Glomerular endothelial cell (primary cell): ENCODE measurements at places on chromosomes 4 and X. TPM values are rescaled to one million over a fixed set of nuclear protein-coding genes. Genes with fewer than 3 reads are reported as not detected.

The H2BW2 gene
- not detected in 2 replicates for total RNA-seq

The OPRPN gene
- not detected in 2 replicates for total RNA-seq

The PRRG3 gene
- 0.99 TPM in 1 of 2 replicates, not detected in the other for total RNA-seq

The PLS3 gene
- total RNA-seq: 268 and 293 TPM in 2 replicates

The TKTL2 gene
- not detected in 2 replicates for total RNA-seq

The PPEF2 gene
- total RNA-seq: not detected in 2 replicates

The MGAT4D gene
- total RNA-seq: not detected in 2 replicates

The PHKA1 gene
- total RNA-seq: 3.4 and 3.7 TPM in 2 replicates

The HPSE gene
- total RNA-seq: 3.5 and 6.0 TPM in 2 replicates

The KIT gene
- 54.5 and 129 TPM in 2 replicates for total RNA-seq

The SASH3 gene
- not detected in 2 replicates for total RNA-seq

The C4orf33 gene
- total RNA-seq: 3.7 and 7.8 TPM in 2 replicates

The LARP7 gene
- 25.6 and 31.9 TPM in 2 replicates for total RNA-seq
